ENCODE measurements at places on chromosomes 5 and 9.

GRCh38 chr9:2243666-2244555 lies 228.8 kb downstream of the SMARCA2 start:
- no peak for DNase-seq

- DNase-seq: no peak
Observed at GRCh38 chr5:169895926-169896325, 84.4 kb downstream of the INSYN2B start.

GRCh38 chr5:172178301-172178987 lies 9.6 kb downstream of the STK10 start:
- DNase-seq: no peak

- DNase-seq: no peak
Observed at GRCh38 chr5:170303549-170303948, 6.0 kb upstream of the LCP2 start.

GRCh38 chr5:28281351-28281750 lies 1243.0 kb upstream of the CDH9 start:
- peak; percentile 88 for DNase-seq

- no peak for DNase-seq
Observed at GRCh38 chr5:5739490-5739945, 317.0 kb downstream of the ICE1 start.

GRCh38 chr5:14445013-14445412 lies 136.6 kb upstream of the OTULINL start:
- no peak for DNase-seq

All from fibroblast of skin of left quadriceps (primary cell).